ENCODE measurements at places on chromosomes 6 and 20. TPM values are rescaled to one million over a fixed set of nuclear protein-coding genes. Genes with fewer than 3 reads are reported as not detected.

- peak overlapping the region; percentile 58 for H3K4me3 ChIP-seq
- DNase-seq, result no peak
- peak overlapping the region; percentile 54 for H3K27ac ChIP-seq
These were observed 1.5 kb downstream of the COL21A1 start for GRCh38 chr6:56245903-56246351.

- H3K27ac ChIP-seq, result no peak overlapping the region
- H3K4me3 ChIP-seq, result no peak overlapping the region
- H3K27me3 ChIP-seq, result no peaks in the 10 kb centered on the region
- DNase-seq, result no peak
These were observed 32.6 kb downstream of the TM9SF4 start for GRCh38 chr20:32142088-32142487.

DNA sequence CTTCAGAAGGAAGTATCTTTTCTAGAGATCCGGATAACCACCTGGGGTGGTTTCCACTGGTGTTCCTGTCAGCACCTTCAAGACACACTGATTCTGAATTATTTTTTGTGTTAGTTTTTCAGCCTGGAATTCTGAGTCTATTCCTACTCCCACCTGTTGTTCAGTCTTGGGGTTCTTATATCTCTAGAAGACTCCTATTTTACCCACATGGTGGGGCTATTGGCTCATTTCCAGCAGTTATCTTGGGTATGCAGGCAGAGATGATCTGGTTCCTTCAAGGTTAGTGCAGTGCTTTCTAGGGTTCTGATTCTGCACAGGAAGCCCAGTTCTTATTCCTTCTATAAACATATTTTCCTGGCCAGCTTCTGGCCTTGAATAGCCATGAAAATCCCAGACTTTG is 175.6 kb upstream of the PDE7B start:
- H3K27me3 ChIP-seq, result no peaks in the 10 kb centered on the region
- H3K4me1 ChIP-seq, result no peaks in the 10 kb centered on the region
- H3K4me3 ChIP-seq, result no peak overlapping the region
- H3K27ac ChIP-seq, result no peak overlapping the region
- DNase-seq, result no peak

Gene TRIM40
- total RNA-seq, result not detected

GRCh38 chr6:79923270-79923669 is 24.1 kb downstream of the ELOVL4 start:
- H3K36me3 ChIP-seq, result no peaks in the 10 kb centered on the region
- no peak for DNase-seq

Gene KIAA0408
- 55.1 TPM for total RNA-seq

Gene PTK6
- total RNA-seq, result 4.2 TPM

Gene DNAH8
- 0.03 TPM for total RNA-seq

DNA sequence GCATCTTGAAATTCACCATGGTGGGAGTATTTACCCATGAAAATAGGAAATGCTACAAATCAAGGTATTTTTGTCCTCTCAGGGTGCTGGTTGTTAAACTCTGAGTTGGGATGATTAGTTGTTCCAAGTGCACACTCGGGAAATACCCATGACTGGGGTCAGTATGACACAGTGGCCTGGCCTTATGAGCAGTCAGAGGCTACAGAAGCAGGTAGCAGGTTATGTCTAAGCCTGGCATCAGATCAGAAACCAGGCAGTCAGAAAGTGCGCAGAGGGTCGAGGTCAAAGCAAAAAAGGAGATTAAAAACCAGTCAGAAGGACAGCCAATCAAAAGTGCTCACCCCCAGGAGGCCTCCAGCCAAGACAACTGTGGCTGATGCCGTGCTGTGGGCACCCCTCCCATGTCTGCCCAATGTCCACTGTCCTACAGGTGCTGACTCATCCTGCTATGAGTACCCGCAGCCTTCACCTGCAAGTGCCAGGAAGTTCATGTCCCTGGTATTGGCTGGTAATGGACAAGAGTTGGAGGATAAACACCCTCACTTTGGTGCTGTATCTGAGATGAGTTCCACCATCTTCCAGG is 117.4 kb upstream of the SLC24A3 start:
- H3K36me3 ChIP-seq, result no peaks in the 10 kb centered on the region
- no peak overlapping the region for H3K4me3 ChIP-seq
- DNase-seq, result no peak
- H3K27ac ChIP-seq, result no peak overlapping the region
- H3K27me3 ChIP-seq, result no peaks in the 10 kb centered on the region
